ENCODE measurements at places on chromosomes 3 and 15.

GRCh38 chr3:182325213-182325950, 467.9 kb upstream of the ATP11B start:
- no peak for DNase-seq

DNA sequence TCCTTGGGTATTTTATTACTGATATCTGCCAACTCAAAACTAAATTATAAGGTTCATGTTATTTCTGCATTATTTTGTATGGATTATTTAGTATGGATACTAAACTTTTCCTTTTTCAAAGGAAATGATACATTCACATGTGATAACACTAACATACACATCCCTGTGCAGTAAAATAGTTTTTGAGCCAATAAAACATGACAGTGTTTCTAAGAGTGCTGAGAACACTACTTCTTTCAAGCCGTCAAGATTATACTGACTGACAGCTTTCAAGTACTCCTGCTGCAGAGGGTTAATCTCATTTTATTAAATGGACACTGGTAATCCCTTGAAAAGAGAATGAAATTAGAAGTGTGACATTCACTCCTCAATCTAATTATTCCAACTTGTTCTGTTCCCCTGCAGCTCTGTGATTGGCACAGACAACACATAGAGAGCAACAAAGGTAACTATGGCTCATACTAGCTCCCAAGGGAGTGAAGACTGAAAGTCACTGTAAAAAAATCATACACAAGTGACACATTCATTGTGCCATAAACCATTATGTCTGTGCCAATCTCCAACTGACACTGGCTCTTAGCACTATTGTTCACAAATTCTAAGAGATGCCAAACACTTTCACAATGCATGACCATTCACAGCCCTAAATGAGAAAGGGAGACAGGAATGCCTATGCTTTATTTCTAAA, 468.6 kb downstream of the SHQ1 start:
- DNase-seq: no peak

- DNase-seq: no peak
Measured at GRCh38 chr3:33062866-33063265, 34.1 kb downstream of the GLB1 start.

DNA sequence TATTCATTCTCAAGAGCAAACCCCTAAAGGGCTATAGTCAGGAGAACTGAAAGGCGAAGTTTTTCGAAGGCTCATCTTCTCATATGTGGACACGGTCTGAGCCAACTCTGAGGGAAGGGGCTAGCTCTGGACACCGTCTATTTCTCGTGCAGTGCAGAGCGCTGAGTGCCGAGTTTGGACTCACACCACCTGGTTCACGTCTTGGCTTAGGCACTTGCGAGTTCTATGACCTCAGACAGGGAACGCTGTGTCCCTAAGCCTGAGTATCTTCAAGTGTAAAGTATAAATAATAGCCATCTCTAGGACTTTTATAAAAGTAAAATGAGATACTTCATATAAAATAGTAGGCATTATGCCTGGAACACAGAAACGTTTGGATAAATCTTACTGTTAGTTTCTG, 223.7 kb downstream of the FMN1 start:
- DNase-seq: no peak

- no peak for DNase-seq
Measured at GRCh38 chr3:76310667-76311066, 525.3 kb upstream of the ZNF717 start.

GRCh38 chr3:53675942-53676341, 170.3 kb downstream of the CHDH start:
- DNase-seq: no peak

DNA sequence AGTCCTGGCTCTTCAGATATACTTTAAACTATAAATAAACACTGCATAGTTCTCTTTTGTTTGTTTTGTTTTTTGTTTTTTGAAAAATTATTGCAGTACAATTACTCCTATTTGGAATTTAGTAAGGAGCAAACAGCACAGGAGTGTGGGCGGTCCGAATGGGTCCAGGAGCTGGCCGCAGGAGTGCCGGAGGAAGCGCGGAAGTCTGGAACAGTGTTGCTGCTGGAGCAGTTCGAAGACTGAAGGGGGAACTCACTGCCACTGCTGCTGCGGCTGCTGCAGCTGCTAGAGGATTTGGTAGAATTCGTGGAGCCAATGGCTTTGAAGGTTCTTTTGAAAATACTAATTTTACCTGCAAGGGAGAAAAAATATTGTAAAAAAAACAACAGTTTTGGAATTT, 329.9 kb downstream of the ZNF385D start:
- no peak for DNase-seq

DNA sequence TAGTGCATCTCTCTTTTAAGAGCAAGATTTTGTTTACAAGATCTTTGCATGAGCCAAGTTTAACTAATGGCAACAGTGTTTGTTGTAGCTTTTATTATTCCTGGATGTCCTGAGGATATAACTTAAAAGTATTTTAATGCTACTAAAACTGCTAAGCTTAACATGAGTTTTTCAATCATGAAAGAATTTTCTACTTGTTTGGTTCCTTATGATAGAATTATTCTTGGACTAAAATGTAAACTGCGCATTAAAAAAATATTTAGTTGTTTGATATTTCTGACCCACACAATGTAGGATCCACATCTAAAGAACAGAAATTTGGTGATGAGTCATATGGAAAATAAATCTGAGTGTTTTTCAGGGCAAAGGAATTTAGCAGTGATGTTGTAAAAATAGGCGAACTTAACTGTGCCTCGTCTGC, 70.8 kb downstream of the RAP2B start:
- peak; percentile 72 for DNase-seq
